AML-193 (cell line): ENCODE measurements at places on chromosomes 1 and 21.

GRCh38 chr1:232965124-232965911 is 14.9 kb downstream of the NTPCR start:
- no peak for DNase-seq

- DNase-seq: no peak
These were observed 649.5 kb upstream of the CAMK1G start for GRCh38 chr1:208933984-208934525.

GRCh38 chr21:29676395-29676794 is 263.4 kb downstream of the GRIK1 start:
- no peak for DNase-seq

- DNase-seq: no peak
These were observed 7.4 kb downstream of the SPRR5 start for GRCh38 chr1:152954436-152954835.

DNA sequence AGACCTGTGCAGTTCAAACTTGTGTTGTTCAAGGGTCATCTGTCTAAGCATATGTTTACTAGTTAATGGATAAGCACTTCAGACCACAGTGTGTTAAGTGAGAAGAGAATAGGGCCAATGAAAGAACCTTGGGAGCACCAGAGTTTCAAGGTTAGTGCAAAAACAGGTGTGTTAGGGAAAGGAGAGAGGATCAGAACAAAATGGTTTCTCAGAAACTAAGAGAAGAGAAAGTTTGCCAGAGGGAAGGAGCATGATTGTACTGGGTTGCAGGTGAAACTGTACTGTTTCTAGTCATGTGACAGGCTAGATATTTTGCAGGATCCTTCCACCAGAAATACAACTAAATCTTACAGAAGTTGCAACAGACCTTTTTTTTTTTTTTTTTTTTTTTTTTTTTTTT is 23.3 kb downstream of the RPRD2 start:
- peak; percentile 19 for DNase-seq

GRCh38 chr1:207397525-207397926 is 56.6 kb upstream of the CR2 start:
- no peak for DNase-seq

- DNase-seq: no peak
These were observed 215.4 kb downstream of the ASTN1 start for GRCh38 chr1:176949033-176949662.

- peak; percentile 79 for DNase-seq
These were observed 31.0 kb downstream of the NCAM2 start for GRCh38 chr21:21029164-21029563.

GRCh38 chr21:36048357-36048756 is 12.0 kb downstream of the SETD4 start:
- no peak for DNase-seq

DNA sequence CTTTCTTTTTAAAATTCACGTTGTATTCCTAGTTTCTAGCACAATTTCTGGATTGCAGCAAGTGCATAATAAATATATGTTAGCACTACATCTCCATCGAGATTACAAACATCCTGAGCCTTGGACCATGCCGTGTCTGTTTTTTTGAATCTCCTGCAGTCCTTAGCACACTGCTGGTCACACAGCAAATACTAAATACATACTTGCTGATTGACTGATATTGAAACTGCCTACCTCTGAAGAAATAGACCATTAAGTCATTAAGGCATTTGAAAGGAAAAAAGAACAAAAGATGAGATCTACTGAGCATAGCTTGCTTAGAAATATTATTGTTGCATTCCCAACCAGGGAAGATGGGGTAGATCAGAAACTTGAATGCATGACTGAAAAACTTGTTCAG is 369.1 kb downstream of the PTBP2 start:
- no peak for DNase-seq
